Stimulated activated CD8-positive, alpha-beta memory T cell treated with anti-CD3 and anti-CD28 coated beads, Interleukin-12 subunit alpha, Interleukin-12 subunit beta, amount 100 ng/mL, for 4 hours (primary cell): ENCODE measurements at places on chromosomes 16 and 17.

GRCh38 chr16:12920739-12921138, 19.3 kb downstream of the SHISA9 start:
- DNase-seq: no peak

DNA sequence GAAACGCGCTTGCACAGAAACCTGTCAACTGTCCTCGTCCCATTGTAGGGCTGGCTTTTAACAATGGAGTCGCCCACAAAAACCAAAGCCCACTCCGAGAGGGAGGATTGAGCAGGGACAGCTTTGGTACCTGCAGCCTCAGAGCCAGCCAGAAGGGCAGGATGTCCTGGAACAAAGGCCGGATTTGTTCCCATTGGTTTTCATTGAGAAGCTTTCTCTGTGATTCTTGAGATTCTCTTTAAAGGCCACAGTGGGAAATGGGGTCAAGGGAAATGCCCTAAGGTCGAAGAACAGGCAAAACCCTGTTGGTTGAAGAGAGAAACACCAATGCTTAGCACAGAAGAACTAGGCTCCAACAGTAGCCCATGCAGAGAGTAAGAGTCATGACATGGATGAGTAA, 65.4 kb downstream of the C16orf78 start:
- no peak for DNase-seq

GRCh38 chr16:16989368-16989767, 481.4 kb downstream of the XYLT1 start:
- no peak for DNase-seq

DNA sequence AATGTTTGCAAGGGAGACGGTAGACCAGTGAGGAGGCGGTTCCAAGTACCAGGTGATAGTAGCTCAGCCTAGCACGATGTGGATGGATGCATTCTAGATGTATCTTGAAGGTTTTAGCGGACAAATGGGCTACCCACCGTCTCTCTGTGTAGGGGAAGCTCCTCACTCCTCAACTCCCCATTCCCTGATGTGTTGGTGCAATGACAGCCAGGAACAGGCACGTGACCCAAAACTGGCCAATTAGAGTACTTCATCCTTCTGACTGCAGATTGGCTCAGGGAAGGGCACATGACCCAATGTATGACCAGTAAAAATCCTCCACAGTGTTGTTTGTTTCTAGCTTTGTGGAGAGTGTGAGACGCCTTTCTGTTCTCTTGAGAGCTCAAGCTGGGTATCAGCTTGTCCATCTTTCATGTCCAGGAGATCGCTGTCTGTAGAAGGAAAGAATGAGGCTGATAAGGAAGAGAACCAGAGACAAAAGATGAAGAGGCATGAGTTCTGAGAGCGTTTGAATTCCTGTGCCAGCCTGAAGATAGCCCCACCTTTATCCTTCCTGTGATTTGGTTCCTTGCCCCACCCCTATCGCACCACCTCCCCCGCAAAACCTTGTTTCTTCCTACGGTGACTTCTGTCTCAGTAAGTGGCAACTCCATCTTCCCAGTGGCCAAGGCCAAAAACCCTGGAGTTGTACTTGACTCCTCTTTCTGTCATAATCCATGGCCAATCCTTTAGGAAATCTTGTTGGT, 2.3 kb upstream of the BORCS6 start:
- DNase-seq: no peak

DNA sequence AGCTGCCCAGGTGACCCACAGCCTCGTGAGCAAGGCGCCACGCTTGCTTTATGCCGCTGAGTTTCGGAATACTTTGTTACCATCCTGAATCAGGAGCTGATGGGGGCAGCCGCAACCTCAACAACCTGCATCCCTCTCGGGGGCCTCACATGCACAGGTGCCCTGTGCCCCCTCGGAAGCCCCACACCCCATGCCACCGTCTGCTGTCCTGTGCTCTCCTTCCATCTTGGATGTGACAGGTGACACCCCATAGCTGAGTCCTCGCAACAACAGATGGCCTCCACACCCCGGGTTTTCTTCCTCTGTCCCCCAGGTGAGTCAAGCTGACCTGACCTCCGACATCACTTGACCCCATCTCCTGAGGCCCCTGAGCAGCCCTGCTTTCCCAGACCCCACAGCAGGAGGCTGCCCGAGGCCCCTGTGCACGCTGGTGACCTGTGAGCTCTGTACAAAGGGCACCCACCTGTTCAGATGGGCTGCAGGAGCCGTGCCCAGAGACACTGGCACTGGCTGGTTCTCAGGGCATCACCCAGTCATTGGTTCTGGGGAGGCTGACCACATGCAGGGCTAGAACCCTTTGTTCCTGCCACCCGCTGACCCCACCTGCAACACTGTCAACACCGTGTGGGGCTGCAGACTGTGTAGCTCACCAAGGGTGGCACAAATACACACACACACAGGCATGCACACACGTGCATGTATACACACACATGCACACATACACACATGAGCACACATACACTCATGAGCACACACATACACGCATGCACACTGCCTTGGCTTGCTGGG, 57.7 kb downstream of the RMI2 start:
- DNase-seq: no peak
